NAMALWA (cell line): ENCODE measurements at places on chromosomes 3 and 15.

DNA sequence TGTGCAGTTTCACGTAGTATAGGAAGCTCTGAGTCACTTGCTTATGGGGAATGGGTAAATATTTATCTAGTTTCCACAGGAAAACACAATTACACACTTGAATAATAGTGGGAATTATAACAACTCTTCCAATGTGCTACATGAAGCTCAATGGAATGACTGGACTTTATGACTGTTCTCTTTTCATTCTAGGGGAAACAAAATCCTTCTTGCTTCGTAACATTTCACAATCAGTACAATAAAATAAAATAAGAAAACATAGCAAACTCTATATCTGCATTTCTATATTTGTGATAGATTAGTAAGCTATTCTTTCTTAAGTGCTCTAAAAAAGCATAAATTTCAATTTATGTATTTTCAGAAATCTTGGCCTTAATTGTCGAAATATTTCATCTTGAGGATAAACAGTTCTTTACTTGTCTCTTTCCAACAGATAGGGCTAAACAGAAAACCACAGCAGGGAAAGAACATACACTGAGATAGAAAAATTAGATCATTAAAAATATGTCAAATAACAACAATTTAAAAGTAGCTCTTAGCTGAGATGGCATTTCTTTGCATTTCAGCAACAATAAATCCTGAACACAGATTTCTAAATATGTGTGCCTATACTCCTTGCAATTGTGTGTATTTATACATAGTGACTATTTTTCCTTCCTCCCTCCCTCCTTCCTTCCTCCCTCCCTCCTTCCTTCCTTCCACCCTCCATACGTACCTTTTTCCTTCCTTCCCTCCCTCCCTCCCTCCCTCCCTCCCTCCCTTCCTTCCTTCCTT is 395.5 kb upstream of the KCNMB2 start:
- DNase-seq: no peak

GRCh38 chr3:61029194-61029593 is 222.1 kb downstream of the FHIT start:
- no peak for DNase-seq

DNA sequence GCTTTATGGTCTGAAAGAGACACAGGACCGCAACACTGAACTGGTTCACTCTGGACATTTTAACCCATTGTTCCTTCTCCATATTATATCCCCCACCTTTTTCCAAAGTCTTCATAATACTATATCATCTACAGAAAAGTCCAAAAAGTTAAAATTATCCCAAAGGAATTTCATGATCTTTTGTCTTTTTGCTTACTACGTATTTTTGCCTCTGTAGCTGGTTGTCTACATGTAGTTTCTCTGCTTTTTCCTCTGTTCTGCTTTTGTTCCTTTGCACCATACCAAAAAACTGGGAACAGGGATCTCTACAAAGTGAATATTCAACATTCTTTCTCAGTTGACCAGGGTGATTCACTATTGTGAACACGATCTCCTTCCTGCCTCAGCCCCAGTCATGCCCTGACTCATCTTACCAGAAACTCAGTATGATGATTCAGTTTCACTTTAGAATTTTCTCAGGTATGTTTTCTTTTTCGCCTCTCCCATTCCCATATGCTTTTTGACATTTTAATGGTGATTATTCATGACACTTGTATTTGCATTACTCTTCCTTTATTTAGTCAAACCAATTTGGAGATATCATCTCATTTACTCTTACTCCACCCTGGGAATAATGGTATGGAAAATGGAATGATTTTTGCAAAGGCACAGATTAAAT is 14.5 kb downstream of the EMC4 start:
- no peak for DNase-seq

GRCh38 chr15:33780011-33780768 is 188.1 kb upstream of the CHRM5 start:
- peak; percentile 59 for DNase-seq

DNA sequence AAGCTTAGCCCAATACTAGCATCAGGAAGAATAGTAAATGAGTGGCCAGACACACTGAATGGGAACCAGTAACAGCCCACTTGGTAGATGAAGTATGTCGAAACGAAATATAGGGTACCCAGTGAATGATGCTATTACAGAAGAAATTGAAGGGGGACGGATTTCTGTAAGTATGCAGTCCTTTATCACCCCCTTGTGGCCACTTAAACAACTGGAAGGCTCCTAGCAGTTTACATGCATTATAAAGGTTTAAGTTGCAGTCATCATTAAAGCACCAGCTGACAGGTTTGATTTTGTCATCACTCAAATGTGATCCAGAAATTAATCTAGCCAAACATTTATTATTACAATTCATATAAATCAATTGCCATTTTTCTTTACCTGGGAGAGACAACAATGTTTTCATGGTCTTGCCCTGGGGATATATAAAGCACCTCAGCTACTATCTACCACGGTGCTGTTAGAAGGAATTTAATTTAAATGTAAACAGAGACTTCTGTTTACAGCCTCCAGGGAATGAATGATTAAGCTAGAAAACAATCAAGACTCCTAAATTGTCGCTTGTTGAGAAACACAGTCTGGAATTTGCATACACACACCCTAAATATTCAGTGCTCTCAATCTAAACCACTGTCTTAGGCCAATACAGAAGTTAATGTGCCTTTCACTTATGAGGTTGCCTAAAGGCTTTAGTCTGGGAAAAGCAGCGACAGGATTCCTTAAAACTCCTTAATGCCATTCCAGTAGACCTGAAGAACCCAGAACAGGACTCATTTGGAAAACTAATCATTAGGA is 7.8 kb downstream of the EIF1B start:
- DNase-seq: peak; percentile 86

DNA sequence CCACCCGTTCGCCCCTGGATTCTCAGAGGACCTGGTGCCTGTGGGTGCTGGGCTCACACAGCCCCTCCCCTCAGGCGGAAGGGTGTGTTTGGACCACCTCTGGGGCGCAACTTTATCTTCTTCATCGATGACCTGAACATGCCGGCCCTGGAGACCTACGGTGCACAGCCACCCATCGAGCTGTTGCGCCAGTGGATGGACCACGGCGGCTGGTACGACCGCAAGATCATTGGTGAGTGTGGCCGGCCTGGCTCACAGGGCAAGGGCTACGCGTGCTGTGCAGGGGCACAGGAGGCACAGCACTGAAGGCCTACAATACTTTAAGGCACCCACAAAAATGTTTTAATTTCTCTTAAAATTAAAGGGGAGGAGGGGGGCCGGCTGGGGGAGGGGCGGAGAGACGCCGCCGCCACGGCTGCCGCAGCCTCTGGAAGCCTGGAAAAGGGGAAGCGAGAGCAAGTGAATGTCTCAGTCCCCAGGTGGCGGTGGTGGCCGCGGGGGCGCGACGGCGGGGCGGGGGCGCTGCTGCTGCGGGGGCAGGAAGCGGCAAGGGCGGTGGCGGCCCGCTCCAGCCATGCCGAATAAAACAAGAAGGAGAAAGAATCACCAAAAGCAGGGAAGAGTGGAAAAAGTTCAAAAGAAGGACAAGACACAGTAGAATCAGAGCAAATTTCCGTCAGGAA is 56.8 kb downstream of the DNAH1 start:
- peak; percentile 50 for DNase-seq

DNA sequence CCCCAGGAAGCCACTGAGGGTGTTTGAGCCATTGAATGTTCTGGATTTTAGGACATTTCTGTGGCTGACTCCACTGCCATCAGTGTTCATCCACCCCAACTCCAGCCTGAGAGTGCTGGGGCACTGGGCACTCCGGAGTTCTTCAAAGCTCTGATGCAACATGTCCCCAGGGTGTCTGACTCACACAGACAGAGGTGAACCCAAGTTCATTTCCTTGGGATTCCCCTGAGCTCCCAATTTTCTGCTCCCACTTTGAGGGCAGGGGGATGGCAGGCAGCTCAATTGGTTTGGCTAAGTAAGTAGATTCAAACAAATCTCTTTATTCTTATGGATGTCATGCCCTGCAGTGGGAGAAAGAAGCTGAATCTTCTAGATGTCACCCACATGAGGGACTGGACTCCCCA is 2.2 kb downstream of the STRA6 start:
- DNase-seq: no peak

DNA sequence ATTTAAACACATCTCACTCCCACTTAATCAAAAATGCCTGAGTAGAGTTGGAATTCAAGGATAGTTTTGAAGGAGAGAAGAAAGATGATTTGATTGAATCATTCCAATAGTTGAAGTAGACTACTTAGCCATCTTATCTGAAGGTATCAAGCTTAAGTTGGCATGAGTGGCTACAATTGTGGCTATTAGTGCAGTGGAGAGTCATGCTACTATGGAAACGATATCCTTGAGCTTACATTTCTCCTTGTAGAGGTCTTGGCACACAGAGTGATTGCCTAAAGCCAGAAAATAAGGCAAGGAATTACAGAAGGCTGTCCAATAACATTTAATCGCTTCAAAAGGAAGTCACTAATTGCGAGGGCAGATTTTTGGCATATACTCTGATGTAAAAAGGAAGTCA is 1022.7 kb downstream of the IGSF11 start:
- DNase-seq: no peak

DNA sequence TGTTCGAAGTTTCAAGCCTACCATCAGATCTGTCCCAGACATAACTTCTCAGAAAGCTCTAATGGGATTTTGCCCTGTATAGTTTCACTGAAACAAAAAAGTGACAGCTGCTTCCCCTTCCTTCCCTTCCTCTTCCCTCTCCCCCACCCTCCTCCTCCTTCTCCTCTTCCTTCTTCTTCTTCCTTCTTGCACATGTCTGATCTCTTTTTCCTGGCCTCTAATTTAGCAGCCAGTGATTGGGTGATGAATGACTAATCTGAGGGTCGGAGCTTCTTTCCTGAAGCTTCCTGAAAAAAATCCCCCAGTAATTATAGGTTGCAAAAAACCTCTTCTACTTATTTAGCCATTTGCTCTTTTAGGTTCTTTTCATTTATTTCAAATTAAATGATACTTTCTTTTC is 168.7 kb downstream of the POTEB3 start:
- DNase-seq: no peak

DNA sequence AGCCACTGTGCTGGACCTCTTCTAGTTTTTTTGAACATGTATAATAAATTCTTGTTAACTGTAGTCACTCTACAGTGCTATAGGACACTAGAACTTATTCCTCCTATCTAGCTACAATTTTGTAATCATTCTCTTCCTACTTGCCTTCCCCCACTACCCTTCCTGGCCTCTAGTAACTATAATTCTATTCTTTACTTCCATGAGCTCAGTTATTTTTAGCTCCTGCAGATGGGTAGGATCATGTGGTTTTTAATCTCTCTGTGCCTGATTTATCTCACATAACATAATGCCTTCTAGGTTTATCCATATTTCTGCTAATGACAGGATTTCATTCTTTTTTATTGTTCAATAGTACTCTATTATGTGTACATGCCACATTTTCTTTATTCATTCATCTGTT is 113.2 kb upstream of the FGF7 start:
- no peak for DNase-seq

- DNase-seq: no peak
These were observed 6.2 kb downstream of the PPARG start for GRCh38 chr3:12294885-12295580.

DNA sequence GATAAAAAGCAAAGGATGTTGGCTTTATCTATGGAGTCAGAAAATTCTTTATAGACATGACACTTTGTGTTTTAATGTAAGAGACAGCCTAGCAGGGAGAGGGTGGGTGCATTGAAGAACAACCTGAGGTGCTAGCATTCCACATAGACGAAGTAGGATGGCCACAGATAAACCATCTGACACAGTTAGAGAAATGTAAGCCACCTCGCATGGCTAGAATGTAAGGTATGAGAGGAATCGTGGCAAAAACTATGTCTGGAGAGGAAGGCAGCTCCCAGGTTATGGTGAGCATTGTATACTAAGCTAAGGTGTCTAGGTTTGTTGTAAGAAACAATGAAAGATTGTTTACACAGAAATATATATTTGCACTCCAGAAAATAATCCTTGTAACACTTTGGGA is 194.0 kb upstream of the SLITRK3 start:
- no peak for DNase-seq

DNA sequence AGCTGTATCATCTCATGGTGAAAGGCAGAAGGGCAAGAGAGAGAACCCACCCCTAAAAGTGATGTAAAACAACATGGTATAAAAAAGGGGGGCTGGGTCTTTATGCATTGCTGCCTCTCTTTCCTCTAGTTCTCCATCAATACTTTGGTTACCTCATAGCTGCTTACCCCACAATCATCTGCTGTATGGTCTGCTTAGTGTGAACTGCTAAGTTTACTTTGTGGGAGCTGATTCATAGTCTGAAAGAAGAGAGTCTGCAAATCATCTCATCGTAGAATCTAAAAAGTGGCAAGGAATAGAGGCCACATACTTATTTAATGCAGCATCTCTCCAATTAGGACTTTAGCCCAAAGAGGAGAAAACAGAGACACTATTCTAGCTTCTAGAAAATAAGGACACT is 546.8 kb downstream of the GBE1 start:
- no peak for DNase-seq

- DNase-seq: no peak
These were observed 38.4 kb downstream of the ANAPC13 start for GRCh38 chr3:134447351-134447750.

DNA sequence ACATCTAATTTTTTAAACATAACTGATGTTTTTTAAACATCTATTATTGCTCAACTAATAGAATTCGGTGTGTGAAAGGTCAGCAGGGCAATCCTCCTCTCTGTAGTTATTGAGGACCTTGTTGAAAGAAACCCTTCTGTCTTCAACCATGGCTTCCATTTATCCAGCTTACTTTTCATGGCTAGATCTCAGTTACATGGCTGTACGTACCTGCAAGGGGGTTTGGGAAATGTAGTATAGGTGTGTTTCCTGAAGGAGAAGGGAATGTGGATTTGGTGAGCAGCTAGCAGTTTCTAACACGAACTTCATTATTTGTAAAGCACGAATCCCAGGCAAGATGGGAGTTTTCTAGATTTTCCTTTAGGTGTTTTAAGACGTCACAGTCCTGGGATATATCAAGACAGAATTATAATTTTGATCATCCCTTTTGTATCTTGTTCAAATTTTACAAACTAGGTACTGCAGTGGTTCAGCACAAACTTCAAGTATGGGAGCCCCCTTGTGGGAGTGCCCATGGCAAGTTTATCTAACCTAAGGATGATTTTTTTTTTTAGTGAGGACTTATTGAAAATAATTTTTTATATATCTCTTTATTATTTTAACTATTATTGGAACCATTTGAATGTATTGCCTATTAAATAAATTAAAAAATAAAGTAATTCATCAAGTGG is 41.6 kb downstream of the FBXL2 start:
- peak; percentile 14 for DNase-seq

- no peak for DNase-seq
These were observed 78.7 kb upstream of the TGFBR2 start for GRCh38 chr3:30527720-30528119.

- DNase-seq: no peak
These were observed 1.2 kb upstream of the HYAL2 start for GRCh38 chr3:50323614-50324199.

- no peak for DNase-seq
These were observed 166.6 kb upstream of the ZNF717 start for GRCh38 chr3:75951941-75952340.

DNA sequence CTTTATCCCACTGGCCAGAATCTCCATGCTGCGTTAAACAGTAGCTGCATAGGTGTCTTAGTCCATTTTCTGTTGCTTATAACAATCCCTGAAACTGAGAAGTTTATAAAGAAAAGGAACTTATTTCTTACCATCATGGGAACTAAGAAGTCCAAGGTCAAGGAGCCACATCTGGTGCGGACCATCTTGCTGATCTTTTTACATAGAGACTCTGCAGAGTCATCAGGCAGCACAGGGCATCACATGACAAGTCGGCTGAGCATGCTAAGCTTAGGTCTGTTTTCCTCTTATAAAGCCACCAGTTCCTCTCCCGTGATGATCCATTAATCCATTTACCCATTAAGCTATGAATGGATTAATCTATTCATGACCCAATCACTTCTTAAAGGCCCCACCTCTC is 22.4 kb upstream of the FAM174B start:
- no peak for DNase-seq
